ENCODE measurements at places on chromosomes 12 and 14. TPM values are rescaled to one million over a fixed set of nuclear protein-coding genes. Genes with fewer than 3 reads are reported as not detected.

- no peak for DNase-seq
Observed at GRCh38 chr12:3598896-3599860, 108.2 kb downstream of the PRMT8 start.

CLEC1B gene
- total RNA-seq, result 0.27 TPM

DNA sequence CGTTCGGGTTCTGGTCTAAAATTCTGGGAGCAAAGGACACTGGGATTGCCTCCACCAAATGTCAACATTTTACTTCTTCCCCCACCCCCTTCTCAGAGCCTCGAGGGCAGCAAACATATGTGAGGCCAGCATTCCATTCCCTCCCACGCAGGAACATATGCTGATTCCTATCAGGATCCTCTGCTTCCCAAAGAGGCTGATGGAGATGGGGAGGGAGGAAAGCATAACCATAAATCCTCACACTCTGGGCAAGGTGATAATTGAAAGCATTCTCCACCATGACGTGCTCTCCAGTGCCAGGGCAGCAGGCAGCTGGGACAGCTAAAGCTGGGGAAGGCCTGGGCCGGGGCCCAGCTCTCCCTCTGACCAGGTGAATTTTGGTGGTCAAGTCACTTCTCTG, 395.0 kb downstream of the ZFP36L1 start:
- DNase-seq, result no peak

SYT10 gene
- total RNA-seq, result 0.47 TPM

DNA sequence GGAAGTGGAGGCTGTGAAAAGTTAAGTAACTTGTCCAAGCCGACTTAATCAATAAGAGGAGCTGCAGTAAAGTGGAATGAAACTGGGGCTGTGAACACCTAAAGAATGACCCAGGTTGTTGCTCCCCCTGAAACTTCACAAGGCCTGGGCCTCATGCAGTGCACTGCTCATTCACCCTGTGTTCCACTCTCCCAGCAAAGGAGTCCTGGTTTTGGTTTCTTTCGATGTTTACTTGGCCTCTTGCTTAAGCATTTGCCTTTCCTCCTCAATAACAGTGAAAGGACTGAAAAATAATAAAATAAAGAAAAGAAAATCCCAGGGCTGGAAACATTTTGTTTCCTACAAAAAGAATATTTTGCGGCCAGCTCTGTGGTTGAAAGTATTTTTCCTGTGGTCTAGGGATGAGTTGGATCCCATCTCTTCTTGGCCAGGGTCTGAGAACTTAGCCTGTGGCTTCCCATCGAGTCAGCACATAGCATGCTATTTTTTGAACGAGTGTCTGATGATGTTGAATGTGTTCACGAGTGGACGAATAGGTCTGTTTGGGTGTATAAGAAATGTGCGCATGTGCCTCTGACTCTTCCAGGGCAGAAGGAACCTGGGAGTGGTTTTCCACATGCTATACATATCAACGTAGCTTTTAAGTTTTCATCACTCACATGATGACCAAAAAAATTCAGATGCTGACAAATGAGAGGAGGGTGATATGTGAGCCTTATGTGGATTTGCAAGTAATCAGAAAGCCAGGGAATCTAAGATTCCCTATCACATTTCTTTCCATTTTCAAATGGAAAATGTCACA, 349.8 kb downstream of the ZFP36L1 start:
- DNase-seq, result no peak

- no peak for DNase-seq
Observed at GRCh38 chr12:105773471-105773870, 365.3 kb downstream of the NUAK1 start.

INF2 gene
- 119 TPM for total RNA-seq

GLI1 gene
- total RNA-seq, result 3.0 TPM

TMEM106C gene
- total RNA-seq, result 35.6 TPM

DNA sequence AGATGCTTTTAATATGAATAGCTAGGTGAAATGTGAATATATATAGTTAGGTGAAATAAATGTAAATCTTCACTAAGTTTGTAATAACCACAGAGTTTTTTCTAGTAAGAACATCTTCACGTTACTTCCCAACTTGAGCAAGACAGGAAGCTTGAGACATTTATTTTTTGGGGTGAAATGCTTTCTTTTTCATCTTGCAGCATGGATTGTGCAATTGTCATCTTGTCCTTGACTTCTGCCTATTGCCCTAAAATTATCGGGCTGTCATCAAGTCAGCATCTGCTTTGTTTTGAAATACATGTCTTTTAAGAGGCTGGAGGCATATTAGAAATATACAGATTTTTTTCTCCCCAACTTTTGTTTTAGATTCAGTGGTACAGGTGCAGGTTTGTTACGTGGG, 433.9 kb downstream of the PCNX1 start:
- no peak for DNase-seq

MORN3 gene
- 2.4 TPM for total RNA-seq

SRRM4 gene
- total RNA-seq, result not detected

HELB gene
- 3.2 TPM for total RNA-seq

- DNase-seq, result no peak
Observed at GRCh38 chr14:96062506-96062905, 23.3 kb downstream of the C14orf132 start.

DNA sequence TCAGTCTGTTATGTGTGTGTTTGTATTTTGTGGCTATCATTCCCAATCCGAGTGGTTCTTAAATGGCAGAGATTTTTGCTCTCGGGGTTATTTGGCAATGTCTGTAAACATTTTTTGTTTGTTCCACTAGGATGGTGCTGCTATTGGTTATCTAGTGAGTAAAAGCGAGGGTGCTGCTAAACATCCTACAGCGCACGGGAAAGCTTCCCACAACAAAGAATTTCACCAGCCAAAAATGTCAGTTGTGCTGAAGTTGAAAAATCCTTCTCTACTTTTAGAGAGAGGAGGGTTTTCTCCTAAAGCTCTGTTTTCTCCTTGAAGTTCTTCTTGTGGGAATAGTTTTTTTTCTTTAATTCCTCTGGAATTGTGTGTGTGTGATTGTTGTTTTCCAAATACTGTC, 2.4 kb downstream of the EXD2 start:
- DNase-seq, result no peak

MAP4K5 gene
- 113 TPM for total RNA-seq

PLEKHD1 gene
- 0.89 TPM for total RNA-seq

TMEM119 gene
- total RNA-seq, result 24.2 TPM

DNA sequence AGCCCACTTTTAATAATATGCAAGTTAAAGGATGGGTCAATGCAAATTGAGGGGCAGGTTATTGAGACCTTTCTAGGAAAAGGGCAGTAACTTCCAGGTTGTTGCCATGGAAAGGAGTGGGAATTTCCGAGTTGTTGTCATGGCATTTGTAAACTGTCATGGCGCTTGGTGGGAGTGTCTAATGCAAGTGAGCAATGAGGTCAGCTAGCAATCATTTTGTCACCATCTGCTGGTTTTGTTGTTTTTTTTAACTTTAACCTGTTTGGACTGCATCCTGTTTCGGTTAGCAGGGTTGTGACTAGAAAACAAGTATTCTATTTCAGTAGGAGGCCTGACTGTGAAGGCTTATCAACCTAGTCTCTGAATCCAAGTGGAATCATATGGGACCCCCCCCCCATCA, 85.8 kb upstream of the TSPAN11 start:
- DNase-seq, result no peak

- no peak for DNase-seq
Observed at GRCh38 chr12:58341791-58342190, 400.4 kb downstream of the ATP23 start.

MYF5 gene
- not detected for total RNA-seq

DNA sequence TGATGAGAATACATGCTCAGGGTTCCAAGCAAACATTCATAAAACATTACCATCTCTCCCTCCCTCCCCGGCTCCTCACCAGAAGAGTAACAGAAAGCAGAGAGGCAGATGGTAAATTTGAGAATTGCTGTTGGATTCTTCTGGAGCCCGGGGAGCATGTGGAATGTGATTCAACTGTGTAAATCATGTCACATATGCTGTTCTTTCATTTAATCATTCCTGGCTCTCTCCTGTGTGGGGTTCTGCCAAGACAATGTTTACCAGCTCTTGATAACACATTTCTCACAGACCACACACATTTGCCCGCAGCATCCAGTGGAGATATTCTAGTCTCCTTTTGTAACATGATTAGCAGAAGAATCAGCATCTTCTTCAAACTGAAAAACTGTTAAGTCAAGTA, 23.4 kb upstream of the NR2C1 start:
- no peak for DNase-seq

ANO4 gene
- not detected for total RNA-seq

DNA sequence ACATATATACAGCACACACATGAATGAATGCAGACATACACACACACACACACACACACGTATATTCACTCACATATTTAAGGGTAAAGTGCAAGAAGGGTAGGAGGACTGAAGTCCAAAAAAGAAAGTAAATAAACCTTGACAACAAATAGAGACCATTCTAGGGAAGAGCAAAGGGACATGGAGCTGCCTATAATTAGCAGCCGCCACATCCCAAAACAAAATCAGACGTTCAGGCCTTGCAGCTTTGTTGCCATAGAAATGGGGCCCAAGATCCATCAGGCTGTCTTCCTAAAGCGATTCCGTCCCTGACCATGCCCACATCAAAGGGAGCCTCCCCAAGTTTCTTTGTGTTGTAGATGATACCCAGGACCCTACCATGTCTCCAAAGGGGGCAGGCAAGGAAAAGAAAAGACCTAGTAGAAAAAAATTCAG, 703.5 kb upstream of the TBX3 start:
- no peak for DNase-seq

GRCh38 chr12:108461058-108461660, 53.9 kb upstream of the FICD start:
- no peak for DNase-seq

- no peak for DNase-seq
Observed at GRCh38 chr12:99444859-99445316, 202.7 kb upstream of the GARIN6 start.

DNA sequence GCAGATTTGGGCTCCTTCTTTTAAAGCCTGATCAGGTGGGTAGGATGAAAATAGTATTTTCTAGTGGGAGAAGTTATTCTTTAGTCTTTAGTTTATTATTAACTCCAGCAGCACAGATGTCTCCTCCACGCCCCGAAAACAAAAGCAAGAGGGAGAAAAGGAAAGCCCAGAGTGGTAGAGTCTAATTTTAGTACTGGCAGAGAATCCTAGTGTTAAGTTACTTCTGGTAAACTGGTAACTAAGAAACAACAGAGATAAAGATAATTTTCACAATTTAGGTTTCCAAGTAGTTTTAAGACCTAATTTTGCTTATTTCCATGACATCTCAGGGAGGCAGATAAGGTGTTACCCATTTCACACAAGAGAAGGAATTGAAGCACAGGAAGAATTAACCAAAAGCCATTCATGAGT, 16.3 kb downstream of the ATP5MC2 start:
- DNase-seq, result no peak

FIGNL2 gene
- 0.22 TPM for total RNA-seq

GRCh38 chr12:79407671-79408622, 282.8 kb downstream of the PAWR start:
- DNase-seq, result peak; percentile 40

DNA sequence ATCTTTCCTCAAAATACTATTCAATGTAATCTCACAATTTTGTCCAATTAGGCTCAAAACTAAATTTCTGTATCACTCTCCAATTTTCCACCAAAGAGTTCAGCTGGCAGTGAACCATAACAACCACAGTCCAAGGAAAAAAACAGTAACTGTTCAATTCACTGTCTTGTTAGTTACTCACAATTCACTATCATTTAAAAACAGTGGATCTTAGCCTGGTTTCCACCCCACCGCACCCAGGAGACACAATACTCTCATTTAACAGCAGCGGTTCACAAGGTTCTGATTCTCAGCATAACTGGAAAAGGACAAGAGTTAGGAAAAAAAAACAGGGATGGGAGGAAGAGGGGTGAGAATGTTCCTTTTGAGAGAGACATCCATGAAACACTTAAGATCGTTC, 40.5 kb downstream of the MED13L start:
- no peak for DNase-seq

AHNAK2 gene
- 48.0 TPM for total RNA-seq

DNA sequence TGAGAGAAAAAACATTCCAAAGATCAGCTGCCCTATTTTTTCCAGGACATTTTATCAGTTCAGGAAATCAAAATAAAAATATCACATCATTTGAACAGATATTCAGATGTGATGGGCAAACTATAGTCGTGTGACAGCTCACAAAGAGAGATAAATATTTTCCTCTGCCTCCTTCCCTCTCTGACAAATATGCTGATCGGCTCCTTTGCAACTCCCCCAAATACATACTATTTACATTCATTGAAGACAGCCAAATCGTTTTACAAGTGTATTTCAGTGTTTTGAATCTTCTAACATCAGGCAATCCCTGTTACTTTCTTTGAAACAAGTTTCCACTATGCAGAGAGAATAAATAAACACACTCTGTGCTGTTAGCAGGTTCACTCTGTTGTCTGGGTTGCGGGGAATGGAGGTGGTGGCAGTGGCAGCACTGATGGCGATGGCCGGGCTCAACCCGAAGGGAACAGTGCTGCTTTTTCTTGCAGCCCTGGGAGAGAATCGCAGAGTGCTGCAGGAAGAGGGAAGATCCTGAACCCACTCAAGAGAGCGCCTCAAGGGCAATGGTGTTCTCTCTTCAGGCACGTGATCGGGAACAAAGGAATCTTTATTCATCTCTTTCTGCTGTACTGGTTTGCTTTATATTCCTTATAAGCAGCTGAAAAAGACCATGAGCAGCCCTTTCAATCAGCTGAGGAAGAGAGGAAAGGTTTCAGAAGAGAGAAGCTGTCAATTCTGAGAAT, 142.5 kb downstream of the PHLDA1 start:
- DNase-seq, result no peak

PLCZ1 gene
- total RNA-seq, result not detected

DNA sequence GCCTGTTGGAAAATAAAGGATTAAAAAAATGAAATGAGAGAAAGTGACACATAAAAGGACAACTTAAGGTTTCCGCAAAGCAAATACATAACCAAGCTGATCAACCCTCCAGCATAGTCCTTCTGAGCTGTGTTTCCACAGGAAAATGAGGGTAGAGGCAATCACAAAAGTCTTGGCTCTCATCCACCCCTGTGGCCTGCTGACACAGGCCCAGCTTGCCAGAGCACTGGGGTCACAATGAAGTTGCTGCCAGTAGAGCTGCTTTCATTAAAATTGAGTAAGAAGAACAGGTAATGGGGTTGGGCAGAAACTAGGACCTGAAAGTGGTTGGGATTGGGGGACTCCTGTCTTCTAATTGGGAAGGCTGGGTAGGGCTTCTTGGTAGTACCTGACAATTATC, 65.9 kb downstream of the RERG start:
- no peak for DNase-seq

- DNase-seq, result peak; percentile 53
Observed at GRCh38 chr14:94027566-94028449, 1.7 kb downstream of the OTUB2 start.

- DNase-seq, result no peak
Observed at GRCh38 chr14:79136071-79137044, 966.2 kb downstream of the NRXN3 start.

- no peak for DNase-seq
Observed at GRCh38 chr12:55687746-55688145, 20.0 kb downstream of the ITGA7 start.

DNA sequence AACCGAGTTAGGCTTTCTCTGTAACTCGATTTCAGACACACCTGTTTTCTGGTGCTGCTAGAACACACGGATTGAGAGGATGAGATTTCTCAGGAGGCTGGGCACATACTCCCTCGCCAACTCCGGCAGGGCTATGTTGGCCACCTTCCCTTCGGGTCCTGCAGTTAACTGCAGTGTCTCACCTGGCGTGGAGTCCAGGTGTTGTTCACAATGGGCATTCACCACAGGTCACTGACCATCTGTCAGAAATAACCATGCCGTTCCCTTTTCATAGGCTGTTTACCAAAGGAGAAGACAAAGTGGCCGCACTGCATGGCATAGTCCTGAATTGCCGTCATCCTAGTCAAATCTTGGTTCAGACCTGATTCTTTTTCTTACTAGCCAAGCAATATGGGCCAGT, 5.5 kb upstream of the KCNH3 start:
- DNase-seq, result no peak

GRCh38 chr14:76644855-76645518, 116.3 kb upstream of the VASH1 start:
- peak; percentile 42 for DNase-seq

Measured in upper lobe of left lung (tissue), 6 donors.